ENCODE measurements at places on chromosomes 3 and 15. TPM values are rescaled to one million over a fixed set of nuclear protein-coding genes. Genes with fewer than 3 reads are reported as not detected.

GRCh38 chr15:58423831-58424608 lies 7.8 kb upstream of the LIPC start:
- no peak for DNase-seq

GRCh38 chr3:134803652-134804051 lies 8.6 kb downstream of the EPHB1 start:
- DNase-seq = no peak

GRCh38 chr15:82159922-82160321 lies 102.6 kb downstream of the EFL1 start:
- no peak for DNase-seq

DNA sequence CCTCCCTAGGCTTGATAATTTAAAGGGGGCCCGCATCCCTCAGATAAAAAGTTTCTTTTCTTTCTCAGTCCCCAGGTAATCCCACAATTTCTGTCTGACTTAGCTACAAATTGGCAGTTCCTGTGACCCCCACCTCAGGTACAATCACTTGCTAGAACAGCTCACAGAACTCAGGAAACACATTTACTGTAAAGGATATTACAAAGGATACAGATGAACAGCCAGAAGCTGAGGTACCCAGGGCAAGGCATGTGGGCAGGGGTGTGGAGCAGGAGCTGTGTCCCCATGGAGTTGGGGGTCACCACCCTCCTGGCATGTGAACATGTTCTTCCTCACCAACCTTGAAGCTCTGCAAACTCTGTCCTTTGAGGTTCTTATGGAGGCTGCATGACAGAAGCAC lies 73.8 kb downstream of the CMTM8 start:
- DNase-seq = no peak

DNA sequence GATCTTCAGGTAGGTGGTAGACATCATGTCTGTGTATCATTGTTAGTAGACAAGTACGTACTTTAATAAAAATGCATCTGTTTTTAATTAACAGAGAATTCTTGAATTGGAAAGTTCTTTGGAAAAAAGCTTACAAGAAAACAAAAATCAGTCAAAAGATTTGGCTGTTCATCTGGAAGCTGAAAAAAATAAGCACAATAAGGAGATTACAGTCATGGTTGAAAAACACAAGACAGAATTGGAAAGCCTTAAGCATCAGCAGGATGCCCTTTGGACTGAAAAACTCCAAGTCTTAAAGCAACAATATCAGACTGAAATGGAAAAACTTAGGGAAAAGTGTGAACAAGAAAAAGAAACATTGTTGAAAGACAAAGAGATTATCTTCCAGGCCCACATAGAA lies 149.1 kb upstream of the LRRFIP2 start:
- no peak for DNase-seq

- no peak for DNase-seq
Measured at GRCh38 chr15:85031086-85031943, 49.7 kb downstream of the PDE8A start.

- DNase-seq = peak; percentile 57
Measured at GRCh38 chr3:59759298-59760031, 709.6 kb upstream of the CFAP20DC start.

DNA sequence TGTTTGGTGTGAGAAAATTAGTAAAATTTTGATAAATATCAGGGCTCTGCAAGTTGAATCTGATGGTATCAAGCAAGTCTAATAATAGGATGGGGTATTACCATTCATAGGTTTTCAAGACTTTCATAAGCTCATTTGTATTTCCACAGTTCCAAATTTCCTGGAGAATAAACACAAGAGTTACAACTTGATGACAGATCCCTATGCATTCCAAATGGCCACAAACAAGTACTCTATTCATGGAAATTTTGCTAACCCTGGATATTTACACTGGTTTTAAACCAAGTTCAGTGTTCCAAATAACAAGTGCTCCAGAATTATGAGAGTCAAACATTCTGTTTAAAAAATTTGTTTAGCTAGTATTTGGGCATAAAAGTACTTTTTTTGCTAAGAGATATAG lies 75.0 kb upstream of the CNTN6 start:
- DNase-seq = no peak

Gene ARL8B
- total RNA-seq = 14.8 TPM

Gene GABRR3
- not detected for total RNA-seq

DNA sequence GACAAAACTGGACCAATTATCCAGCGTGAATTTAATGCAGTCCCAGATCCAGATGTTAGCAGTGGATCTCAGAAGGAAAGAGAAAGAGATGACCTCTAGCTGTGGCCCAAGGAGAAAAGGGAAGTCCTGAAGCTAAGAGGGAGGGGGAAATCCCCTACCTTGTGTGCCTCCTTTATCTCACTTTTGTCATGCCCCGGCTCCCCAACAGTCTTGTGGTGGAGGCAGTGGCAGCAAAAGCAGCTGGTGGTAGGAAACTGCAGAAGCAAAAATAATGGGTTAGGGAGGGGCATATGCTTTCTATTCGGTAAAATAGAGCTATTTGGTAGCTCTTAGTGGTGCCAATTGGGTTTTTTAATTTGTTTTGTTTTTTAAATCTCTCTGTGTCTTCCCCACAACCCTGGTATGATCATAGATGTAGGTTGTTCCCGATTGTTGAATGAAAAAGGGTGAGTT lies 56.5 kb downstream of the MCTP2 start:
- DNase-seq = peak; percentile 31

GRCh38 chr3:188739511-188739910 lies 432.3 kb upstream of the TPRG1 start:
- no peak for DNase-seq

DNA sequence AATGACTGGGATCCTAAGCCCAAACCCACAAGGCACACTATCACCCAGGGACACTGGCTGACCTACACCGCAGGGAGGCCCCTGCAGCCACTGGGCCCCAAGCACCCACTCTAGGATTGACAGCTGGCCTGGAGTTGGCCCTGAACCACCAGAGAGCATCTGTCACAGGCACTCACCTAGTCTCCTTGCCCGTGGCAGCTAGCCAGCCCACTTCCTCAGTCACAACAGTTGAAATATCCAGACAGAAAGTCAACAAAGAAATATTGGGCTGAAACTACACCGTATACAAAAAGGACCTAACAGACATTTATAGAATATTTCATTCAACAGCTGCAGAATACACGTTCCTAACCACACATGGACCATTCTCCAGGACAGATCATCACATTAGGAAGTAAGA lies 5.2 kb upstream of the SPINK8 start:
- DNase-seq = no peak

Gene CYP1A2
- total RNA-seq = not detected

DNA sequence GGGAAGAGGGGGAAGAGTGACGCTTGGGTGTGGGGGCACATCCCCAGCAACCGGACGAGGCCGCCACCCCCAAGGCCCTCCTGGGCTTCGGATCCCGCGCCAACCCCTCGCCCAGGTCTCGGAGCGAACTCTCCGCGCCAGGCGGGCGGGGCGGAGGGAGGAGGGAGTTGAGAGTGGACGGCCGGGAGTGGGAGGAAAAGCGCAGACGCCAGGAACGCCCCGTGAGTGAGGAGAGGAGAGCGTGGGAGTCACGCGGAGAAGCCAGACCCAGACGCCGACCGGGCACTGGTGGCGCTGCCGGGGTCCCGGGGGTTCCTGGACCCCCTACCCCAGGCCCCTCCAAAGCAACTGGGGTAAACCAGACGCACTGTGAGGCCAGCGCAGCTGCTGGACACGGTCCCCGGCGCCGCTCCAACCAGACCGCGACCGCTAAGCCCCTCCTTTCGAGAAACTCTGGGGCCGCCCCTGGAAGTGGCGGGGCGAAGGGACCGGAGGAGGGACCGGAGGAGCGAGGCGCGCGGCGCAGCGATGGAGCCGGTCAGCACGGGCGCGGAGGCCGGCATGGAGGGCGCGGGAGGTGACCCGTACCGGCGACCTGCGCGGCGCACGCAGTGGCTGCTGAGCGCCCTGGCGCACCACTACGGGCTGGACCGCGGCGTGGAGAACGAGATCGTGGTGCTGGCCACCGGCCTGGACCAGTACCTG lies at the start of gene EFCC1:
Gene EFCC1, plus strand, starts transcription at position 204 of the 705 bp plus-strand sequence. Its CDS starts 325 bp downstream, at position 529.
- DNase-seq = peak; percentile 86

Gene HES1
- 101 TPM for total RNA-seq

Gene ZNF619
- 11.0 TPM for total RNA-seq

DNA sequence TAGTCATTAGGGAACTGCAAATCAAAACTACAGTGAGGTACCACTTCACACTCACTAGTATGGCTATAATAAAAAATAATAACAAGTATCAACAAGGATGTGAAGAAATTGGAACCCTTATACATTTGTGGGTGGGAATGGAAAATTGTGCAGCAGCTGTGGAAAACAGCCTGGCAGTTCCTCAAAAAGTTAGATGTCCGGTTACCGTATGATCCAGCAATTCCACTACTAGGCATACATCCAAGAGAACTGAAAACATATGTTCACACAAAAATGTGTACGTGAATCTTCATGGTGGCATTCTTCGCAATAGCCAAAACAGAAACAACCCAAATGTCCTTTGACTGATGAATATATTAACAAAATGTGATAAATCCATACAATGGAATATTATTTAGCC lies 187.9 kb upstream of the LYSMD4 start:
- DNase-seq = no peak

Gene IL16
- 21.0 TPM for total RNA-seq

DNA sequence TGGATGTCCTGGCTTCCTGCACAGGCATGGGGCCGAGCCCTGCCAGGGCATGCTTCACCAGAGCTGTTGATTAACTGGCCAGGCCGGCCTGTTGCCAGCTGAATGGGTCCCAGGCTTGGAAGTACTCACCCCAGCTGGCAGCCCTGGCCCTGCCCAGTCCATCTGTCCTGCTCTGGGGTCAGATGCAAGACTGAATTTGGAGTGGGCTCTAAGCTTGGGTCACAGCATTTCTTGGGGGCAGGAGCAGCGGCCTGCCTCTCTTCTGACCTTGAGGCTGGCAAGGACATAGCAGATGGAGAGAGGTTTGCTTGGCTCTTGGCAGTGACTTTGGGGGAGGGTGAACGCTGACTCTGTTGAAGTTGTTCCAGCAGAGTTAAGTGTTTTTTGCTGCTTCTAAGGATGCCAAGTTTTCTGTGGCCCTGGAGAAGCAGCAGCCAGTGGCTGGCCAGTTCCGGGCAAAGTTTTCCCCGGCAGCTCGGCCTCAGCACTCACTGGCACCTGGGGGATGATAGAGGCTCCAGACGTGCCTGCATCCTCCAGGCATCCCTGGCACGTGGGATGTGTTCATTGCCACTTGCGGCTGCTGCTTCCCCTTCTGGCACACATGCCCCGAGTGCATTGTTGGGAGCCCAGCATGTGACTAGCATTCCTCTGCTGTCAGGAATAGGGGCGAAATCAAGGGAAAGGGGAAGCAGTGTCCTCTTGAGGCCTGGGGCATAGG lies 22.9 kb downstream of the PDIA5 start:
- DNase-seq = peak; percentile 38

- no peak for DNase-seq
Measured at GRCh38 chr3:43759938-43760337, 69.2 kb downstream of the ABHD5 start.

Gene STARD5
- 157 TPM for total RNA-seq

Gene SH2D7
- total RNA-seq = not detected

GRCh38 chr3:143445118-143445517 lies 325.5 kb downstream of the CHST2 start:
- no peak for DNase-seq

Gene ITGA11
- 12.1 TPM for total RNA-seq

Gene UROC1
- total RNA-seq = not detected

Gene FNDC3B
- total RNA-seq = 44.9 TPM

DNA sequence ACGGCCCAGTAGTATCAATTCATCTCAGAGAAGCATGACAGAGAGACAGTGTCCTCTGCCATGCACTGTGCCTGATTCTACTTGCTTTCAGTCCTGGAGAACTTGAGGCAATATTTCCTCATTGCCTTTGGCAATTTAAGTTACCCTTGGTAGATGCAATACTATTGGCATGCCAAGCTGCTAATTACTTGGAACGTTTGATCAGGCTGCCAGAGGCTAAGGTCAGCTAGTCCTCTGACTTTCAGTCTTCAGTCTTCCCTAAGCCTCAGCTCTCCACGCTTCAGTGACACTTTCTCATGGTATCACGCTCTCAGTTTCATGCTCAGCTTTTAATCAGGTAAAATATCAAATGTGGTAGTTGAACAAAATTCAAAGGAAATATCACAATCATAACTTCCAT lies 13.1 kb upstream of the OSBPL11 start:
- DNase-seq = no peak

Data from stomach (tissue), 19 donors.